CD4-positive, alpha-beta T cell treated with Interferon alpha-2 for 1 hour (primary cell): ENCODE measurements at places on chromosomes 4 and X.

DNA sequence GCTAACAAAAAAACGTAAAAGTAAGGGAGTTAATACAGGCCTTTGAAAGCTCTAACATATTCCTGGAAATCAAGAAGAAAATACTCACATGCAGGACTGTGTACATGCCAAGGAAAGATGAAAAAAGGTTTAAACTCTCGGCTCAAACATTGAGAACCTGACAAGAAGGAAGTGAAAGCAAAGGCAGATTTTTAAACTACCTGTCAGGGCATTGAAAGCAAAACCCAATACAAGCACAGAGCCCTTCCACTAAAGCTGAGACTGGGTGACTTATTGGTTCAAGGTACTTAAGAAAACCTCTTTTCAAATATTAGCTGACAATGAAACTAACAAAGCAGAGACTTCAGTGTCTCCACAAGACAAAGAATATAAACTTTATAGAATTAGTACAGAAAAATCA lies 313.0 kb upstream of the GRID2 start:
- no peak for DNase-seq

GRCh38 chrX:155035688-155036087 lies 9.0 kb downstream of the FUNDC2 start:
- DNase-seq, result no peak

DNA sequence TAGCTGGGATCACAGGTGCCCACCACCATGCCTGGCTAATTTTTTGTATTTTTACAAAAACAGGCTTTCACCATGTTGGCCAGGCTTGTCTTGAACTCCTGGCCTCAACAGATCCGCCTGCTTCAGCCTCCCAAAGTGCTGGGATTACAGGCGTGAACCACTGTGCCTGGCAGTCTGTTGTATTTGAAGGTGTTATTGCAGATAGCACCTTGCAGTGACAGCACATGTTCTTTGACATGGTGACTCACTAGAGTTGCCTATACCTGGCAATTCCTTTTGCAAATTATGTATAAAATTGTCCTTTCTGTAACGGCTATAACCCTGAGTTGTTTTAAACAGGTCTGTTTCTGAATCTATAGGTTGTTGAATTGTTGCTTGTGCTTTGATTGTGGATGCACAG lies 7.9 kb downstream of the OGT start:
- DNase-seq, result no peak

DNA sequence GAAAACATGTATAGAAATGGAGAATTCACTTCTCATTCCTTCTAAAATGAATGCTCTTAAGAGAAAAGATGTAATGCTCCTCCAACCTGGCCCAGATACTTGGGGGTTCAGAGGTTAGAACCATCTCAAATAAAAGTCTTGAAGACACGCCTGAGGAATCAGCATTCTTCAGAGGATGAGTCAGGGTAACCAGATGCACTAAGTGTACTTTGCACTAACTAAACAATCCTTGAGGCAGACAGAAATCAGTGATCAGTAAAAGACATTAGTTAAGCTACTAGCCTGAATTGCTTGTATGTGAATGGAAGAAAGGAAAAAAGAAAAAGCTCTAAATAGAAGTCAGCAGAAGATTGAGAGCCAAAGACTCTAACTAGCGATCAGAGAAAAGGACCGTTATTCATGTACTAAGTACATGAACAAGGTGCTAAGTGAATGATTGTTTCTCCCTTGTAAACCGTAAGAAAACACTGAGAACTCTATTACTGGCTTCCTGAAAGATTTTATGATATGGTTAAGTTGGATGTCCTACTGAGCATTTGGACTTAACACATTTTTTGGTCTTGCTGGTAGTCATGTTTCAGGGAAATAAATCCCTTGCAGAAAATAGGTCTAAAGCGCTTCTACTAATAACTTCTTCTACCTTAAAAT lies 738.3 kb downstream of the STPG2 start:
- no peak for DNase-seq

DNA sequence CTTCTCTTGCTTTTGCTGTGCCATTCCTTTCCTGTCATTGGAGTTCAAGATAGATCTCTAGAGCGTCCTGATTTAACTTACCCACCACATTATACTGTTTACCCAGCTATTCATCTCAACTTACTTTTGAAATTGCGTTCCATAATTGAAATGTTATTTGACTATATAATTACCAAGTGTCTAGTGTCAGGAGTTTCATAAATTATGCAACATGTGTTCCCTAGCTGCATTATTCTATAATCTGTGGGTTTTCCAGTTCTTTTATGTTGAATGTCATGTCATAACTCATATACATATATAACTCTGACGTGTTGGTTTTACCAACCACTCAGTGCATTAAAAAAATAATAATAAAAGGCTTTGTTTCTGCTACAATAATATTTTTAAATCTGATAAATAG lies 285.9 kb upstream of the ARSJ start:
- no peak for DNase-seq

GRCh38 chrX:91414713-91415112 lies 19.9 kb upstream of the PABPC5 start:
- no peak for DNase-seq

- no peak for DNase-seq
Measured at GRCh38 chr4:165383591-165384073, 4.8 kb downstream of the CPE start.

DNA sequence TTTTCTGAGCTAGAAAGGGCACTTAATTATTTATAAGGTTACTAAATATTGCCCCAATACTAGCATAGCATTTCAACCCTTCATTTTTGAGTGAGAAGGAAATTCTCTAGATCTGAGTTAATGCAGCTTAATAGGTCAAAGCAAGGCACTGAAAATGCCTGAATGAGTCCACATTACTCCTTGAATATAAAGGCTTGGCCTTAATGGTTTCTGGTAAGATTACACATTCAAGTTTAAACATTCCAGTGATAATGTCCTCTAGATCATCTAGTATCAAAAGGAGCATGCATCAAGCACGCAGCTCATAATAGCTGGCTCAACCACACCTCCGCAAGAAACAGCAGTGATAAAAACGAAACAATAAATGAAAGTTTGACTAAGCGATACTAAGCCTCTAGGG lies 87.5 kb downstream of the SPANXN3 start:
- DNase-seq, result no peak

DNA sequence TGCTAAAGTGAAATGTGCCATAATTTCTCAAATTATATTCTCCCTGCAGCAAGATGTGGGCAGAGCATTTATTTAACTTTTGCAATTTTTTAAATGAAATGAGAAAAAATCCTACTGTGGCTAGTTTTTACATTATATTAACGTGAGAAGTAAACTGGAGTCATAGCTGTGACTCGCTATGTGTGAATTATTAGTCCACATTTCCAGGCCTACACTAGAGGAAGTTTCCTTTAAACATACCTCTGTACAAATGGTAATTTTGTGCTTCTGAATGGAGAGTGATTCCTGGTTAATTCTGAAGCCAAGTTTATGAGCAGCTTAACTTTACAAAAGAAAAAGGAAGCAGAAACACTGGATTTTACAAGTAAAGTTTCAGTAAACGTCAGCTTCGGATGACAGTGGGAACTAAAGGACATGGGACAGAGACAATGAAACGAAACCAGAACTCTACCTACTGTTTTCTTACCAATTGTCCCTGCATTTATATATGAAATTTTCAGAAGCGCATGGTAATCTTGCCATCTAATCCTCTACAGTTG lies 72.4 kb downstream of the FBXO8 start:
- no peak for DNase-seq

- no peak for DNase-seq
Measured at GRCh38 chrX:15214588-15214987, 55.3 kb downstream of the ASB9 start.

DNA sequence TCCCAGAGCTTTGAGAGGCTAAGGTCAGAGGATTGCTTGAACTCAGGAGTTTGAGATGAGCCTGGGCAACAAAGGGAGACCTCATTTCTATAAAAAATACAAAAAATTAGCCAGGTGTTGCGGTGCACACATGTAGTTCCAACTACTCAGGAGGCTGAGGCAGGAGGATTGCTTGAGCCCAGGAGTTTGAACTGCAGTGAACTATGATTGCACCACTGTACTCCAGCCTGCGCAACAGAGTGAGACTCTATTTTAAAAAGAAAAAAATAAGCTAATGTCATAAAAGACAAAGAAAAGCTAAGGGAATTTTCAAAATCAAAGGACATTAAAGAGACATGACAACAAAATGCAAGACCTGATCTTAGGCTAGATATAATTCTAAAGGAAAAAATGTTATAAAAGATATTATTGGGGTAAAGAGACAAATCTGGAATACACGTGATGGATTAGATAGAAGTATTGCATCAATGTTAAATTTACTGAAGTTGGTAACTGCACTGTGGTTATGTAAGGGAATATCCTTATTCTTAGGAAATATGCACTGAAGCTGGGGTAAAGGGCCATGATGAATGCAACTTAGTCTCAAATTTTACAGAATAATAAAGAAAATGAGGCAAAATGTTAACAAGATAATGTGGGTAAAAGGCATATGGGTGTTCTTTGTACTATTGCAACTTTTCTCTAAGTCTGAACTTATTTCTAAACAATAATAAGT lies 75.2 kb downstream of the SPRY1 start:
- DNase-seq, result no peak

DNA sequence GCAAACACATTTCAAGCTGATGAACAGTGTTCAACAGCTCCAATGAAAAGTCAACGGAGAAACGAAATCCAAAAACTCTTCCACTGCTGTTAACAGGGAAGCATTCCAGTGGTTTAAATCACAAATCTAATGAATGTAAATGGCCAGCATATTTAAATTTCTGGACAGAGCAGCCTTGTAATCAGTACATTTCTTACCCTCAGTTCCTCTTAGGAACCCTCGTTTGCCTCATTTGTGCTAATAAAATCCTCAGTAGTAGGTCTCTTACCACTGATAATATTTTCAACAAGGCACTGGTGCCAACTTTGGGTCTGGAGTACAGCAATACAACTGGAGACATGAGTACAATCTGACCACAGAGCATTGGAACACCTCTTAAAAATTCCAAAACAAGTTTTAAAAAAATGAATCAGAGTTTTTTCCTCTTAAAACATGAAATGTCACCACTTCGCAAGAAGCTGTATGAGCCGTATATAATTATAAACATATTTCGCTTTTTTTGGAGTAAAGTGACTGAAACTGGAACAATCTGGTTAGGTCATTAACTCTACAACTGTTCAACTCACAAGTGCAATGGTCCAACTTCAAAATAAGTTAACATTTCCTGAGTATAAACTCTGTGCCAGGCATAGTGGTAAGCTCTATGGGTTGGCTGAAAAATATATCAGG lies 211.2 kb downstream of the CPEB2 start:
- DNase-seq, result no peak

- no peak for DNase-seq
Measured at GRCh38 chr4:41461780-41462307, 76.1 kb upstream of the LIMCH1 start.

DNA sequence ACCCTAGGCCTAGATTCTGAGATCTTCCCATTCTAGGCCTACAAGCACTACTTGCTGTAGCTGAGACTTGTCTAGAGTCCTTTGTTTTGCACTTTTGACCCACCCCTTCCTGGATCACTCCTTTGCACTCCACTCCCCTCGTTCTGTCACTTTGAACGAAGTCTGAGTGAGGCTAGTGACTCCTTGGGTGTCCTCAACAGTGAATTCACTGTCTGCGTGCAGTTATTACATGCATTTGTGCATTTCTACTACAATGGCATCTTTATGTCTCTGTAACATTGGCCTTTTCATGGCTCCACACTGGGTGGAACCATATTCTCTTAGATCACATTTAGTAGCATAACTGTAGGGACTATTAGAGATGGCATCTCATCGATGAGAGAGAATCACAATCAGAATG lies 50.5 kb downstream of the OCRL start:
- no peak for DNase-seq

GRCh38 chrX:105475801-105476200 lies 255.3 kb upstream of the TEX13A start:
- DNase-seq, result no peak

DNA sequence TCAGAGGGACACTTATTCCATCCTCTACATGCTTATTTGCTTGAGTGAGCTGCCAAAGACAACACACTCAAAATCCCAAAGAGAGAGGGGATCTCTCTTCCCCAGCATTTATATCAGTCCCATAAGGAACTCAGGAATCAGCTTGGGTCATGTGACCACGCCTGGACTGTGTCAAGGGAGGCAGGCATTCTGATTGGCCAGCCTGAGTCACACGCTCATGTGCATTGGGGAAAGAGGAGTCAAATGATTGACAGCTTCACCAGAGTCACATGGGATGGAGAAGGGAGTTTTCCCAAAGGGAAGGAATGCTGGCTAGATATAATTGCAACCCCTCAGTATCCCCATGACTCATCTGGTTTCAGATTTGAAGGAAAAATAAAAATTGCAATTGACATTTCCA lies 49.0 kb downstream of the RWDD4 start:
- DNase-seq, result no peak

DNA sequence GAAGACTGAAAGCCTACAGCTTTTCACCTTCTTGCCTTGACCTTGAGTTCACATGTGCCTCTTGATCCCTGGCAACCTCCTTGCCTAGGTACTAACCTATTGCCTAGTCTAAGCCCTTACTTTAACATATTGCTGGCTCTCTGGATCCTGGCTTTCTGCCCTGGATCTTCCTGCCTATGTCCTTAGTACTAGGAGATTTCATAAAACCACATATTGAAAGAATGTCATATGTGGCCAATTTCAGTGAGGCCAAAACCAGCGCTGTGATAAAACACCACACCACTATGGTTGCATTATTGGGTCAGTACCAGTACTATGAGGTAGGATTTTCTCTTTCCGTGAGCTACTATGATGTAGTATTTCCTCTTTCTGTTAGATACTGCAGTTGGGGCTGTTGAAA lies 80.4 kb downstream of the CT47B1 start:
- DNase-seq, result no peak

DNA sequence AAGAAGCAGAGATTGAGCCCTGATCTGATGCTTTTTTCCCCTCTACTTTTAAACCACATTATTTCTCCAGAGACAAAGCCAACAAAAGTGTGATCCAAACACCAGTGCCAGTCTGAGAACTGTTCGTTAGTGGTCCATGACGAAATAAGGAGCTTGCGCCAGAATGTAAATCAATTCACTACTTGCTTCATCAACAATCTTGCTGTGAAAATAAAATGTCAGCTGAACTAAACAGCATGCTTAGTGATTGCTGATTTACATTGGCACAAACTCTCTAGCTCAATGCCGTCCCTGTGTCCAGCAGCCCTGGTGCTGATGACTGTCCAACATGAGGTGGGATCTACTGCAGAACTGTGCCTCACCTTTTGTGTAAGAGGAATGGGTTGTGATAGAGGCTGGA lies 71.3 kb downstream of the SOX3 start:
- DNase-seq, result no peak

- no peak for DNase-seq
Measured at GRCh38 chrX:119760026-119760877, 1.9 kb downstream of the SOWAHD start.

DNA sequence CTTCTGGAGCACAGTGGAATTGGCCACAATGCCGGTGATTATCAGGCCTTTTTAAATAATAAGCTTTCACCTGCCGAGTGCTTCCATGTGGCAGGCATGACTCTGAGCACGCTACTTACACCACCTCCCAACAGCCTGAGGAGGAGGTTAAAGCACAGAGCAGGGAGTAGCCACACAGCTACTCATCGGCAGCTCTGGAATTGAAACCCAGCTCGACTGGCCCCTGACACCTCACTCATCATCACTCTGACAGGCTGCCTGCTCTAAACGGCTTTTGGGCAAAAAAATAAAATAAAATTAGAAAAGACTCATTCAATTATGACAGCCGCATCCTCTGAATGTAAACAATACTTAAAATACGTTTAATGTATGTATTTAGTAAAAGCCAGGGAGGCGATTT lies 326.4 kb upstream of the NOCT start:
- DNase-seq, result no peak

- DNase-seq, result no peak
Measured at GRCh38 chrX:47204970-47205369, 11.3 kb downstream of the UBA1 start.
